ENCODE measurements at places on chromosomes 11 and 22.

DNA sequence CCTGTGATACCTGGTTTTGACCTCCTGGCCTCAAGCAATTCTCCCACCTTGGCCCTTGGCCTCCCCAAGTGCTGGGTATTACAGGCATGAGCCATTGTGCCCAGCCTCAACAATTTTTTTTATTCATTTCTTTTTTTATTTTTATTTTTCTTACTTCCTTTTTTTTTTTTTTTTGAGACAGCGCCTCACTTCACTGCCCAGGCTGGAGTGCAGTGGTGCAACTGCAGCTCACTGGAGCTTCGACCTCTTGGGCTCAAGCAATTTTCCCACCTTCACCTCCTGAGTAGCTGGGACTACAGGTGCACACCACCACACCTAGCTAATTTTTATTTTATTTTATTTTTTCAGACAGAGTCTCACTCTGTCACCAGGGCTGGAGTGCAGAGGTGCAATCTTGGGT is 25.5 kb upstream of the CECR2 start:
- DNase-seq, result no peak

DNA sequence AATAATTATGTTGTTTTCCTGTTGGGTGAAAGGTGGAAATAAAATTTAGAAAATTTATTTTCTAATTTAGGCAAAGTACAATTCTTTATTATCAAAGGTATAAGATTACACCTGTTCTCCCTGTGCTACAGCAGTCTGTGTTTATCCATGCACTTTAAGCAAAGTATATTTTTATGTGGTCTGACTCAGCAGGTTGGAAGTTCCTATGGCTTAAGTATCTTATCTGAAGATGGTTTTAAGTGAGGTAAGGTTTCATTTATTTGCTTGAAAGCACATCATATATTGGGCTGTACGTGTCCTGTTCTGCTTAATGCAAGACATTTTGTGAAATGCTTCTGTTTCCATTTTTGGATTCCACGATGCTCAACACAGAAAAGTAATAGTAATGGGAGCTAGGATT is 14.6 kb downstream of the PPME1 start:
- DNase-seq, result no peak

DNA sequence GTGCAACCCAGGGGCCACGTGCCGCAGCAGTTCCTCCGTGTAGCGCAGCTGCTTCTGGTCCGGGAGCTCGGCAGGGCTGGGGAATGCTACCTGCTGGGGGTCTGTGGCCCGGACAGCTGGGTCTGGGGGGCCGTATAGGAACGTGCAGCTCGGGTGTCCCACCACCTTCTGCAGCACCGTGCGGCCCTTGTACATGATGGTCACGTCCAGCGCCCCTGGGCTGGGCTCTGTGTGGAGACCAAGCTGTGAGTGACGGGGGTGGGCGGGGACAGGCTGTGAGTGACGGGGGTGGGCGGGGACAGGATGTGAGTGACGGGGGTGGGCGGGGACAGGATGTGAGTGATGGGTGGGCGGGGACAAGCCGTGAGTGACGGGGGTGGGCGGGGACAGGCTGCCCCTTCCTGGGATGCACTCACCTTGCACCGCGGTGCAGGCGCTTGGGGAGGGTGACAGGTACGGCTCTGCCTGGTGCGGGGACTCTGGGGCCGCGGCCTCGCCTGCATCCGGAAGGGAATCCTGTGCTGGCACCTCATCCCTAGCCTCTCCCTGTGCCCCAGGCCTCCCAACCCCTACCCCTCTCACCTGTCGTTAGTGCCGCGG is 2.3 kb downstream of the IRF7 start:
- peak; percentile 85 for DNase-seq

DNA sequence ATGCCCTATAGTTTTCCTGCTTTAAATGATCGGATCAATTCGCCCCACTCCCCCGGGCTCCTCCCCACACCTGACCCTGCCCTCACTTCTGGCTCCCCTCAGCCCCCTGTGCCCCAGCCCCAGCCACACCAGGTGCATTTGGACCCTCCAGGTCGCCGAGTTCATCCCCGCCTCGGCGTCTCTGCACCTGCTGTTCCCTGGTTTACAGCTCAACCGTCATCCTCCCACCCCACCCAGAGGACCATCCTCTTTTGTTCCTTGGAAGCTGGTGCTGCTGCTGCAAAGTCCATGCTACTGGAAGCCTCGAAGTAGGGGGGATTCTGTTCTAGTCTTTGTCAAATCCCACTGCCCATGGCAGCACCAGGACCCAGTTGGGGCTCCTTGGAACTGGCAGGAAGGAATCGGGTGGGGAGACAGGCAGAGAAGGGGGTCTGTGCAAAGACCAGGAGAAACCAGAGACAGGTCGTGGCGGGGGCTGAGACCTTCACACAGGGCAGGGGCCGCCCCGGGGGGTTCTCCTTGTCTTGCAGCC is 4.5 kb upstream of the MUC5B start:
- DNase-seq, result no peak

DNA sequence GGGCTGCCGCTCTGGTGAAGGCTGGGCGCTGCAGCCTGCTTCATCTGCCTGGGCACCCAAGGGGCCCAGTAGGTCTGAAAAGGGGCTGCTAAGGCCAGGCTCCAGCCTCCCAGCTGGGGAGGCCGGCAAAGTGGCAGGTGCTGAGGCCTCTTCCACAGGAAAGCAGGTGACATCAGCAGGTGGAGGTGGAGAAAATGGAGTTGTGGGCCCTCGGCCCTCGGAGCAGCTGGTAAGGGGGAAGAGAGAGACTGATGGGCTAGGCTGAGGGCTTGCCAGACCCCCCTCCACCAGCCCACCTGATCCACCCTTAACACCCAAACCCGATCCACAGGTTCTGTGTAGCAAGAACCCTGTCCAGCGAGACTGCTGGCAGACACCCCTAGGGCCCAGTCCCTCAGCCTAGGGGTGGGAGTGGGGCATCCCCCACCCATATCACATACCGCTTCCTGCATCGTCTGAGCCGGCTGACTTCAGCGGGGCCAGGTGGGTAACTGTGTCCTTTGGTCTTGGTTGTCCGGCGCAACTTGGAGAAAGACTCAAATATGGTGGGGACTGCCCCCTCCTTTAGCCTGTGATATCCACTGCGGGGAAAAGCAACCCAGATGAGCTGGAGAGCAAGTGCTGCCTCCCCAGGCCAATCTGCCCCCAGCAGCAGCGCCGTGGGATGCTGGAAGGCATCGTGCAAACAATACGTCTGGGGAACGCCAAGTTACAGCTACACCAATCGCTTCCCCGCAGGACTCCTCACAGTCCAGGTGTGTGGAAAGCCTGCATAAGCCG is 1.5 kb downstream of the THAP7 start:
- DNase-seq, result no peak

DNA sequence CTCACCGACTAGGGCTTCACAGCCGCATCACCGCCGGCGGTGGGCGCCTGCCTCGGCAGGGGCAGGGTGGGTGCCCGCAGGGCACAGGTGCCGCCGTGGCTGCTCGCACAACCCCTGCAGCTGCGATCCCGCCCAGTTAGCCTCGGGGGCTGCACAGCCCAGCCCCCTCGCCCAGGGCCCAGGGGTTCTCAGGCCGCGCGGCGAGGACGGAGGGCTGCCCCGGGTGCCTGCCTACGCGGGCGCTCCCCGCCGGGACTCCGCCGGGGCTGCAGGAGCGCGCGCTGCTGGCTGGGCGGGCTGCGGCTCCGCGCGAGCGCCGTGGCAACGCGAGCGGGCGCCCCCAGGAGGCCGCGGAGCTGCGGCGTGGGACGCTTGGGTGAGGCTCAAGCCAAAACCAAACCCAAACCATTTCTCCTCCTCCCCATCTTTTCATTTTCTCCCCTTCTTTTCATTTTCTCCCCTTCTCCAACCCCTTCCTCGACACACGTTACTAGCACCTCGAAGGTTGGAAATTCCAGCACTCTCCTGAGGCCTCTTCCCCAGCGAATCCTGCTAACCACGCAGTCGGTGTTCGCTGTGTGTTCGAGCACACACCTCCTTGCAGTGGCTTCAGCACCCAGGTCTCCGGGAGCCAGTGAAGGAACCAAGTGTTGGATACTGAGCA is at the start of gene MICAL3:
MICAL3 (minus strand) TSS at position 286 of the 664 bp plus-strand sequence. CDS start 117,749 bp downstream, outside the sequence.
- peak; percentile 76 for DNase-seq

DNA sequence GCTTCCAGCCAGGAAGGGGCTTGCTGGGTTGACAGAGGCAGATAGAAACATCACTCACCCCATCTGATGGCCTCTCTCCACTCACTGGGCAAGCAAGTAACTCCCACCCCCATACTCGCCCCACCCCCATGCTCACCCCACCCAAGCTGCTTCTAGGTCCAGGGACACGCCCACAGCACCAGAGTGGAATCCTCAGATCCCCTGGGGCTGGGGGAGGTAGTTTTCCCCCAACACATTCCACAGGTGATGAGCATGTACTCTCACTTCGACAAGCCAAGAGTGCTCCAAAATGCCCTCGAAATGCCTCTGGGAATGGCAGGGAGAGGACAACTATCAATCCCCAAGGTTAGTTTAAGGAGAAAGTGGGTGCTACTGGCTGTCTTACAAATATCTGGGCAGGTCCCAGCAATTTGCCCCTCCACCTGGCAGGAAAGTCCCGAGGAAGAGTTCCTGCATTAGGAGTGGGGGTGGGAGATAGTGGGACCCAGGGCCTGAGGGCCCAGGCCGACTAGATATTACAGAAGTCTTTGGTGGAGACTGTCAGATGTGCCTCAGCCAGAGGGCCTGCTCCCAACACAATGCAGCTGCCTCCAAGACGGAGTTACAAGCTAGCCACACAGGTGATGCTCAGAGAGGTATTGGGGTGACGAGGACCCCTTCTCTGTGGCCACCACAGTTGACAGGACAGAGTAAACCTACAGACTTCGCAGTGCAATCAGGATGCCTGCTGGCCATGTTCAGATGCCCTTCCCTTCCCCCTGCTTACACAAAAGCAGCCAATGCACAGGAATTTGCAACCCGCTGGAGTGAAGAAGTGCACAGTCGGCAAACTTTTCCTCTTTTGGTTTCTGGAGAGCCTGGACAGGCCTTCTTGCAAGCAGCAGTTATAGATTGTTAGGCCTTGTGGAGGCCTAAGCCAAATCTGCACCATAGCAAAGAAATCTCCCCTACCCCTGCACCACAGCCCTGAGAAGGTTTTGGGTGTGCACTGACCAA is 2.9 kb upstream of the LMO1 start:
- DNase-seq, result no peak

GRCh38 chr11:98099371-98099770 is 921.4 kb upstream of the CNTN5 start:
- no peak for DNase-seq

Data from stimulated activated naive CD8-positive, alpha-beta T cell treated with anti-CD3 and anti-CD28 coated beads, Interleukin-15, Interleukin-2, amounts not matched to agents 100 U/mL and 50 U/mL, for 24 hours (primary cell).